ENCODE measurements at places on chromosomes 12 and 14. TPM values are rescaled to one million over a fixed set of nuclear protein-coding genes. Genes with fewer than 3 reads are reported as not detected.
A peak's percentile ranks its signal among the peaks of the same experiment; 100 is the strongest.

- DNase-seq: peak; percentile 82
These were observed 9.8 kb downstream of the CCDC85C start for GRCh38 chr14:99593971-99594841.

- DNase-seq: peak; percentile 76
These were observed 57.9 kb downstream of the TRPV4 start for GRCh38 chr12:109775172-109775881.

- DNase-seq: no peak
These were observed 439.1 kb downstream of the FOXG1 start for GRCh38 chr14:29205658-29206057.

DNA sequence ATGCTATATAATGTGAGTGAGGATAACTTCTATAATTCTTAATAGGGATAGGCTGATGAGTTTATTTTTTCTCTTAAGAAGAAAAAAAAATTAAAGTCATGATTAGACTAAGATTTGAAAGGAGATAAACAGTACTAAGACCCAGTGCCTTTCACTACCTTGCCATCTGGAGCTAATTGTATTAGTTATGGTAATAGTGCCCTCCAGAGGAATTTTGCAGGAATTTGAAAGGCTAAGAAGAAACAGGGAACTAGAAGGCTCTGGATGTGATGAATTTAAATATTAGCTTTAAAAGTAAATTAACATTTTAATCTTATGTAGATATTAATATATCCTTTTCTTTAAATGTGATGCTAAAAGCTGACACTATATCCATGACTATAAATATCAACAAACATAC lies 36.6 kb upstream of the PIK3C2G start:
- peak; percentile 13 for DNase-seq

The KRT75 gene
- total RNA-seq: 0.43 TPM

GRCh38 chr12:22459838-22460490 lies 84.4 kb downstream of the C2CD5 start:
- peak; percentile 69 for DNase-seq

Measured in G401 (cell line).